ENCODE measurements at places on chromosomes 1 and 21.

DNA sequence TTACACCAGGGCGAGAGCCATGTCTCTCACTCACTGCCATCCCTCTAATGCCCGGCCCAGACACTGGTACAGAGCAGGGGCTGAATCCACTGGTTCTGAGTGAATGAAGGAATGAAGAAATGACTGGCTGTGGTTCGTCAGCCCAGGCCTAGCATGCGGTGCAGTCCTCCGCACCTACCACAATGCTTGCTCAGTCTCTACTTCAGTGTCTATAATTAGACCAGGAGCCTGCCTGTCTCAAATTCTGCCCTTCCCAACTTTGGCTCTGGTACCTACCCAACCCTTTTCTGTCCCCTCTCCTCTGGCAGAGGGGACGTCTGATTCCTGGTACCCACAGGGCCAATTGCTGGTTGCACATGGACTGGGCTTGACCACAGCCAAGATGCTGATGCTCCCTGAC is 118.2 kb upstream of the GRIK3 start:
- DNase-seq = no peak

DNA sequence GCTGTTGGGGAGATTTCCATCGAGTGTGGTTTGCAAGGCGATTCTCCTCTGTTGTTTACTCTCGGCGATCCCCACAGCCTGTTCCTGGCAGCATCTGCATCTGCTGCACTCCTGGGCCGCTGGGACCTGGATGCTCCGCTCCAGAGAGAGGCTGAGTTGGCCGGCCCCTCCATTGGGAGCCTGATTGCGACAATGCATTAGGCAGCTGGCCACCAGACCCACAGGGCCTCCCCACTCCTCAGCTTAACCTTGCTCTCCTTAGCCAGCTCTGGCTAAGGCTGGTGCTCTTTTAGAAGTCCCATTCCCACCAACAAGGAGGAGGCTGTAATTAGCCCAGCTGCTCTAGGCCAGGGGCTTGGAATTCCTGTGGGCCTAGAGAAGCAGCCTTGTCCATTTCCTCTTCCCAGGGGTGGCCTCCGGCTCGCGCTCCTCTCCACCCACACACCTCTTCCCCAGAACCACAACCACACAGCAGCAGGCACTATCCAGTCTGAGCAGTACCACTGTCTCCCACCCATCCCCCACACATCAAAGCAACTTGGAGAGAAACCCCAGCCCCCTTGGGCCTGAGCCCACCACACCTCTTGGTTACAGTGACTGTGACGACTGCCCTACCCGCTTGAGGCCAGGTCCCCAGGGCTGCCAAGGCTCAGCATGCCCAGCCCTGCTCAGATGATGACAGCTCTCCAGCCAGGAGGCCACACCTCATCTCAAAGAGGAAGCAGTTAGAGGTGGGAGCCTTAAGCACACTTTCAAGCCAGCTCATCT is 193.8 kb upstream of the EDN2 start:
- no peak for DNase-seq

DNA sequence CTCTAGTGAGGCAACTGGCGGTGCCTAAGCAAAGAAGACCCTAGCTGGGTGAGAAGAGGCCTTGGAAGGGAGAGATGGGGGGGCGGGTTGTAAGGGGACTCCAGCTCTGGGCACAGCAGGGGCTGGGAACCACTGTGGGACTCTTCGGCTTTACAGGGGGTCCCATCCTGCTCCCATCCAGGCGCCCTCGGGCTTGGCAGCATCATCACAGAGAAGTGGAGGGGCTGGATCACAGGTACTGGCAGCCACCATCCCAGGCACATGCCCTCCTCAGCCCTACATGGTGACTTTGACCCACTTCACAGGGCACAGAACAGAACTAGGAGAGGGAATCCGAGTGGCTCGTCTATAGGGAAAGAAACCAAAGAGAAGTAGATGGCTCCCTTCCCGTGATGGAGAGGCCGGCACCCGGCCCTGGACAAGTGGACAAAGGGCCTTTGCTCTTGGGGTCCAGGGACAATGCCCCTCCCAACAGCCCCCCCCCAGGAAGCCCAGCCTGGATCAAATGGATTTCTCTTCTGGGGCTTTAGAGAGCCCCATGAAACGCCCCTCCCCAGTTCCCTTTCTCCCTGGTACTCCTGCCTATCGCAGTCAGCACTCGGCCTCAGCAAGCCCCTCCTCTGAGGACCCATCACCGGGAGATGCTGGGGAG is 54.0 kb upstream of the ECE1 start:
- DNase-seq = no peak

DNA sequence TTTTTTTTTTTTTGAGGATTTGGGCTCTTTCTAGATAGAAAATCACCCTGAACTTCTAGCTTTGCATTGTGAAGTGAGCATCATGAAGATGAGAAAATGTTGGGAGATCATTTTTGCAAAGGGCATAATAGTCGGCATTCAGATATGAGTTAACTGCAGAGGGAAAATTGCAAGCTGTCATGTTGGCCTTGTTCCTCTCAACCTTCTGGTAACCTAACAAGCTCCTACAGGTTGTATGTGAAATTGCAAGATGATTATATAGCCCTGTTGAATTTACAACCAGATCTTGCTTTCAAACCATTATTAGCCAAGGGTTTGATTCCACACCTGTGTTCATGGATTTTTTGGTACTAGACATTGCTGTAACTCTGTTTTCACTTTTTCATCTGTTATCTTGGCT is 2.2 kb downstream of the ELOA start:
- DNase-seq = no peak

DNA sequence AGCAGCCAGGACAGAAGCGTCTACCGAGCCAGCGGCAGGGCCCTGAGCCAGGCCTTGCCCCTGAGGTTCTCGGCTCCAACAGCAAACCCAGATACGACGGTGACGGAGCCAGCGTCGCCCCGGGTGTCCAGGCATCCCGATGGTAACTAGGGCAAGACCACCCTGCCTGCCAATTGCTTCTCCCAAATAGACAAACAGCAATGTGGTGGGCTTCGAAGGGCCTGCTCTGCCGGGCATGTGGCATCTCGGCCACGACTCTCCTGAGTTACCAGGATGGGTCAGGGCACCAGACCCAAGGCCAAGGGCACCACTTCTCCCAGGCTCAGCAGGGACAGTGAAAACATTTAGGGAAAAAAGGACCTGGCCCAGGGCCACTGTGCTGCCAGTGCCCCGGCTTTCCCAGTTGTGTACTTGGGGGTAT is 3.2 kb upstream of the ACTRT2 start:
- no peak for DNase-seq

- no peak for DNase-seq
Observed at GRCh38 chr1:89081005-89081404, 16.0 kb upstream of the GBP1 start.

GRCh38 chr1:177779166-177779965 is 190.5 kb downstream of the SEC16B start:
- DNase-seq = no peak

DNA sequence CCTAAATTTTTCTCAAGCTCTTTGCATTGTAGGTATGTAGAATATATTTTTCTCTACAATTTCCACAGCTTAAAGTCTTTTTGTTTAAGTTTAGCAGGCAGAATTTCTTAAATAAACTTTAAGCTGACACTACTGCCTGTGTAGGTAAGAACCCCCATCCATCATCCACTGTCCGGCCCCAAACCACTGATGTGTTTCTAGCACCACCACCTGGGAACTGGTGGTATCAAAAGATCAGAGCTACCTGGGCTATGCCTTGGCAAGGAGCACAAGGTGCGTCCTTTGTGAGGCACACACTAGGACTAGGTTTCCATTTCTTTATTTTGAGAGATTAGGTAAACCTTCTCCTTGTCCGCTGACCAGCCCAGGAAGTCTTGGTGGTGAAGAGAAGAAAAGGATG is 10.5 kb upstream of the LELP1 start:
- DNase-seq = no peak

- DNase-seq = peak; percentile 30
Observed at GRCh38 chr1:12617511-12617900, 504 bp downstream of the DHRS3 start.

DNA sequence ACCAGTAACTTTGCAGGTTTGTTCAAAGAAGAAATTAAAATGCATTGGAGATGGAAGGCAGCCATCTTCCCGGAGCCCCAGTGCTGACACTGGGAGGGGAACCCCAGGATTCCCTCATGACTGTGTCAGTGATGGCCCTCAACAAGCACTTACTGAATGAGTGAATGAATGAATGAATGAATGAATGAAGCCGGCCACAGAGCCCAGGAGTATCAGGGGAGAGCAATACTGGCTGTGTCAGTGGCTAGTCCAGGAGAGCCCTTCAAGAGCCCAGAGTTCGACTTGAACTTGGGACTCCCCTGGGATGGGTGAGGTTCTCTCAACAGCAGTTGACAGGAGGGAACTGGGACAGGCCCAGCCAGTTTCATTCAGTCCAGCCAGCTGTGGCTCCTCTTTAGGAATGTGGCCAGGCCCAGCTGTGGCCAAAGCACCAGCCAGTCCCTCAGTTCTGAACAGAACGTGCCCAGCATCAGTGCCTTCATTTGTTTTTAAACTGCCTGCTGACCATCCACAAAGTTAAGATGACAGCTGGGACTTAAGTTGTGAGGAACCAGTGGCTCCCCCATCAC is 9.2 kb upstream of the ERG start:
- DNase-seq = no peak

GRCh38 chr1:212225871-212226302 is 59.3 kb upstream of the PPP2R5A start:
- no peak for DNase-seq

GRCh38 chr1:115351143-115351542 is 13.1 kb upstream of the NGF start:
- no peak for DNase-seq

DNA sequence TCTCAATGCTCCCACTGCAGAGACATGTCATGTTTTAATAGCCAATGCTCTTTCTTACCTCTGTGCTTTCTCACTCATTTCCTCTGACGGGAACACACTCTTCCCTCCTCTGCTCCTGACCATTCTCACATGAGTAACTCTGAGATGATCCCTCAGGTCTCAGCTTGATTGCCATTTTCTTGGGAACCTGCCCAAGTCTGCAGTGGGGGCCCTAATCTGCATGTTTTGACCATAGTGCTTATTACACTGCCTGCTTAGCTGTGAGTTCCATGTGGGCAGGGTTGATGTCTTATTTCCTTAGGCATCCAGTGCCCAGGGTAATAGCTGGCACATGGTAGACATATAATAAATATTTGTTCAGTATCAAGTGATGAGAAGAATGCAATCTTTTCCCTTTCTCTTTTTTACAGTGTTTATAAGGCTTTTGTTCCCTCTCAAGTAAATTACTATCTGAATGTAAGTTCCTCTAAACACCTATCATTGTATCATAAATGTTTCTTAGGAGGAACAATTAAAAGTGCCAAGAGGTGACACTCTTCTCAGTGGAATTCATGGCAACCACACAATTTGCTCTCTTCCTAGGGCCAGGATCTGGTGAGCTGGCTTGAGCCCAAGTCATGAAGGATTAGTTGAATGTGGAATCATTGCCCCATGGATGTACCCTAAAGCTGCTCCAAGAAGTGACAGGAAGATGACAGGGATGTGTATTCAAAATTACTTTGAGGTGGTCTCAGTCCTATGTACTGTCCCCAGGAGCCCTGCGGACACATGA is 485.4 kb upstream of the USP24 start:
- DNase-seq = no peak

GRCh38 chr1:97114842-97115241 is 393.3 kb downstream of the PTBP2 start:
- no peak for DNase-seq

DNA sequence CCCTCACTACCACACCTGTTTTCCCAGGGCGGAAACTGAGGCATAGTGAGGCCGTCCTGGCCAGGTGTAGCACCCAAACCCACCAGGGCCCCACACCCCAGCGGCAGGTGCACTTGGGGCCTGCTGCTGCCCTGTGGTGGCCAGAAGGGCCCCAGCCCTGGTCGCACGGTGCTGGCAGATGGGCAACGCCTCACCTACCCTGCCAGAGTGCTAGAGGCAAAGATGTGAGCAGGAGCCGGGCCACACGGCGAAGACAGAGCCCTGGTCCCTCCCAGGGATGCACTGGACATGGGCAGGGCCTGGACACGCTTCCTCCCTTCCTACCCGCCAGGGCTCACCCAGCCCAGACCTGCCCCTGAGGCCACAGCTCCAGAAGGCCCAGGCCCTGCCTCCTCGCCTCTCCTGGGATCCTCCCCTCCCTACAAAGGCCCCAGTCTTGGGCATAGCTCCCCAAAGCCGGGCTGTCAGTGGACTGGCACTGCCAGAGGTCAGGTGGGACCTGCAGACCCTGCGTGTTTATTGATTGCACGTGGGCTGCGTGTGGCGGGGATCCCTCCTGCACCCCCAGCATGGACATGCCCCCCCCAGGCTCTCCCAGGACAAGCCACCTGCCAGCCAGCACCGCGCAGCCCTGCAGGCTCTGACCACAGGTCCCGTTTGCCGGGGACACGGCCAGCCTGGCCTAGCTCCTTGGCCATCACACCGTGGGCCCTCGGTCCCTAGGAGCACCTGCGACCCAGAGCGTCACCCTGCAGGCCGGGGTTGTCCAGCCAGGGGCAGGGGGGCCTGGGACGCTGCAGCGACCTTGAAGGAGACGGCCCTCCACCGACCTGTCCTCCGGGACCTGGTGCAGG is 44.1 kb downstream of the MEGF6 start:
- no peak for DNase-seq

Data from activated T-helper 1 cell treated with Interleukin-2 at 50 U/mL for 16 hours (primary cell).